Tibial artery (tissue), 4 donors: ENCODE measurements at places on chromosomes 5 and 9.

DNA sequence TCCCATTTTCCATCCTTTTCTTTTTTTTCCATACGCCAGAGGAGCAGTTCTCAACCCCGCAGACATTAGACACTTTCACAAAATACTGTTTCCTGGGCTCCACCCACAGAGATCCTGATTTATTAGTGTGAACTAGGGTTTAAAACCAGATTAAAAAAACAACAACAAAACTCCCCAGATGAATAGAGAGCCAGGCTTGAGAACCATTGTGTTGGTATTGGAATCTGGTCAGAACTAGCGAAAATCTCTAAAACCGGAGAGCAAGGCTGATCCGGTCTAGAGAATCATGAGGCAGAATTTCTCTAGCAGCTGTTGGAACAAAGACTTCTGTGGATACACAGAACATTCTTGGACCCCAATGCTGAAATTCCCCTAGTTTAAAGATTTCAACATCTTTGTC, 173.0 kb downstream of the PCSK1 start:
- DNase-seq: no peak

GRCh38 chr9:124353811-124354274, 61.4 kb downstream of the PSMB7 start:
- peak; percentile 41 for DNase-seq

DNA sequence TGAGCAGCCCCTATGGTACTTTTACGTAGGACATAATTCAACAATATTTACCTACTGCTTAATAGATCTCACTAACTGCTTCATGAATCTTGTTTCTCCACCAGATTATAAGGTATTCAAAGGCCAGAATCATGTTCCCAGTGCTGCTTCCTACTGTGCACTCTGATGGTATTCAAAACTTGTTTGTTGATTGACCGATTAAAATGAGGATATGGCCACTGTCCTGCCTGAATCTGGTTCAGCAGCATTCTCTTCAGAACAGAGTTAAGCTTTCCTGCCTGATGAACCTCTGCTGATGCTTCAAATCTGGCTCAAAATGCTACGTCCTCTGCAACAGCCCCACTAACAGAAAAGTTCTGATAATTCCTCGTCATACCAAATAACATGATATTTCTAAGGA, 150.7 kb upstream of the ZNF462 start:
- DNase-seq: no peak

GRCh38 chr5:93395010-93395409, 186.0 kb downstream of the NR2F1-AS1 start:
- no peak for DNase-seq

GRCh38 chr5:177024559-177024958, 2.1 kb downstream of the ZNF346 start:
- DNase-seq: no peak

- no peak for DNase-seq
These were observed 350.3 kb upstream of the ACTBL2 start for GRCh38 chr5:57832875-57833274.

DNA sequence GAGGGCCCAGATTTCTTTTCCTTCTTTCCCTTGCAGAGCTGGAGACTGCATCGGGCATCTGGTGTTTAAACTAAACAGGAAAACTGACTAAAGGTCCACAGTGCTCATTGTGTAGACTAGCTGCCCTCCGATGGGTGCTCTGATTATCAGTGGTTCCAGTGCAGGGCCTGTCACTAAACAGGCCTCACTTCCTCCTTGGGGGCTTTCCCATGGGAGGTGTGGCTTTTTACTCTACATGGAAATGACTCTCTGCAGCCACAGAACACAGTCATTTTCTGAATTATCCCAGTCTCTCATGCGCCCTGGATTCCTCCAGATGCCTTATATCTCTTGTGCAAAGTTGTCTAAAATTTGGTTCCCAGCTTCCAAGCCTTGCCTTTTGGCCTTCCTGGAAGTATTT, 199.2 kb downstream of the TRIO start:
- no peak for DNase-seq

GRCh38 chr9:82549174-82549821, 513.6 kb downstream of the RASEF start:
- no peak for DNase-seq

DNA sequence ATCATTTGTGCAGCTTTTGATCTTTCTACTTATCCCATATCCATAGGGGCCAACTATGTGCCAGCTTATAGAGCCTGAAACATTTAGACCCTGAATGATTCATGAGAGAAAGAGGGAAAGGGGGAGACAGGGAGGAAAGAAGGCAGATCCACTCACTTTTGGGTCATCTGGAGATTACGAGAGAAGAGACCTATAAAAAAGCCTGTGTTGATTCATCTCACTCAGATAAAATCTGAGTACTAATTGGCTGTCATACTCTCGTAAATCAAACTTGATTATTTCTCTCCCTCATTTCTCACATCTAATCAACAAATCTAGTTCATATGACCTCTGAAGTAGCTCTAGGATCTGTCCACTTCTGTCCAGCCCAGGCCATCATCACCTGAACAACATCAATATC, 137.1 kb downstream of the ARL15 start:
- DNase-seq: no peak

- DNase-seq: no peak
These were observed 47.6 kb upstream of the PPP1R2B start for GRCh38 chr5:156802501-156802900.

GRCh38 chr5:93151896-93152295, 429.1 kb downstream of the NR2F1-AS1 start:
- DNase-seq: no peak

DNA sequence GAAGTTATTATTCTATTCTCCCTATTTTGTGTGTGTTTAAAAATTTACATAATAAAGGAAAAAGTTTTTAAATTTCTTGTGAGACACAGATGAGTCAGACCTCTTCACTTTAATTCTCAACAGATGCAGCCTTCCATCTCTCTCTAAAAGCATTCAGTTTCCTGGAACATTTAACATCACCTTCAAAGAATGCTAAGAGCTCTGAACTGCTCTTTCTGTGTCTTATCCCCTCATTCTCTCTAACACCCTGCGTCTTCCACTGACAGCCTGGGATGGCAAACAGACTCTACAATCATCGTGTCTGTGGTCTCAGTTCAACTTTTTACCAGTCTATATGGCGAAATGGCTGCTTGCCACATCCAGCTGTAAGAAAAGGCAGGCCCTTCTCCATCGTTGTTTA, 173.0 kb downstream of the HINT1 start:
- no peak for DNase-seq

DNA sequence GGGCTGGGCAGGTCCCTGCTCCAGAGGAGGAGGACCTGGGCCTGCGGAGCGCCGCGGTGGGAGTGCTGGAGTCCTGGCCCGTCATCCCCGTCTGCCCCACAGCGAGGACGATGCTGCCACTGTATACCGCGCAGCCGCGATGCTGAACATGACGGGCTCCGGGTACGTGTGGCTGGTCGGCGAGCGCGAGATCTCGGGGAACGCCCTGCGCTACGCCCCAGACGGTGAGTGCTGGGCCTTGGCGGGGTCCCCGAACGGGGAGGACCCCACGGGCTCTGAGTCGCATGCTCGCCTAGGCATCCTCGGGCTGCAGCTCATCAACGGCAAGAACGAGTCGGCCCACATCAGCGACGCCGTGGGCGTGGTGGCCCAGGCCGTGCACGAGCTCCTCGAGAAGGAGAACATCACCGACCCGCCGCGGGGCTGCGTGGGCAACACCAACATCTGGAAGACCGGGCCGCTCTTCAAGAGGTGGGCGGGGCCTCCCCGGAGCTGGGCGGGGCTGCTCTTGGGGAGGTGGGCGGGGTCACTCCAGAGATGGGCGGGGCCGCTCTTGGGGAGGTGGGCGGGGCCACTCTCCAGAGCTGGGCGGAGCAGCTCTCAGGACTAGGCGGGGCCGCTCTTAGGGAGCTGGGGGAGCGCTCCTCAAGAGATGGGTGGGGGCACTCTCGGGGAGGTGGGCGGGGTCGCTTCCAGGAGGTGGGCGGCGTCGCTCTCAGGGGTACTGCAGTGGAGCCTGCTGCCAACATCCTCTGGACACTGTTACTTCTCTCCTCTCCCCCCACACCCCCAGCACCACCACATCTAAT, 13.1 kb downstream of the LRRC26 start:
- no peak for DNase-seq

DNA sequence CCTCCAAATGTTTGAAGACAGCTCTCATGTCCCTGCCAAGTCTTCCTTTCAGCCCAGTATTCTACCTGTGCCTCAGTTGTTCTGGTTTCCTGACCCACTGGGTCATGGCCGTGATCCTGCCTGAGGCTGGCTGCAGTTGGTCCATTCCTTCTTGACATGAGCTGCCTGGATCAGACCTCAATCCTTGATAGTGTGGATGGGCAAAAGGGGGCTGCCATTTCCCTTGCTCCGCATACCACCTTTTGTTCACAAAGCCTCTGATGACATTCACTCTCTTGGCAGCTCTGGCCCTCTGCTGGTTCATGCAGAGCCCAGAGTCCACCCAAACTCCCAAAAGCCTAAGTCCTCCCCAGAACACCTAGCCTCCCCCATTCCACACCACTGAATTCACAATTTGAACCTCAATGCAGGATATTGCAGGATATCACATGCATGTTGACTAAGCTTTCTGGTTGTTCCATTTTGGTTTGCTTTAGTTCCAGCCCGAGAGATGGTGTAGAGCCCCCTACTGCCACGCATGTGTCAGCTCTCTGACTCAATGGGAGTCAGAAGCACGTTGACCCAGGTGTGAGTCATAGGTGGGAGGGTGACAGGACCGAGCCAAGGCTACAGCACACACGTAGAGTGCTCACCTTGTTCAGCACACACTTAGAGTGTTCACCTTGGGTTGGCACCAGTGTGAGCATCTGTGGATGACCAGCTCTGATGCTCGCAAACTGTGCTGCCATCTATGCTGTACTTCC, 137.2 kb downstream of the MTX3 start:
- DNase-seq: no peak

- DNase-seq: peak; percentile 78
These were observed 70.8 kb upstream of the LPCAT1 start for GRCh38 chr5:1594357-1595106.

- DNase-seq: peak; percentile 92
These were observed 2.2 kb upstream of the ZNF366 start for GRCh38 chr5:72509401-72509800.

DNA sequence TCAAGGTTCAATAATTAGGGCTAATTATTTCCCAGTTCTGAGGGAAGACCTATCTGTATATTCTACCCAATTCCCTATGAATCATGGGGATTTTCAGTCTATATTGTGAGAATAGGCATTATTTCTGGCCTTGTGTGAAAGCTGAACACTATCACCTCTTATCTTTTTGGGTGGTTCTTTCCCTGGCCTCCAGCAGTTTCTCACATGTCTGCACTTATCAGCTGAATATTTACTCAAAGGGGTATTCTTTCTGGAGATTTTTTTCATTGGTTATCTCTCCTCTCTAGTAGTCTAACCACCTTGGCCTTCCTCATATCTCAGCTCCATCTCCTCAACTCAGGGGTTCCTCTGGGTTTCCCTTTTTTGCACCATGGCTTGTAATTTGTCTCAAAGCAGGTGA, 64.9 kb upstream of the LIFR start:
- no peak for DNase-seq

GRCh38 chr9:115939065-115939765, 214.4 kb upstream of the PAPPA start:
- DNase-seq: no peak

DNA sequence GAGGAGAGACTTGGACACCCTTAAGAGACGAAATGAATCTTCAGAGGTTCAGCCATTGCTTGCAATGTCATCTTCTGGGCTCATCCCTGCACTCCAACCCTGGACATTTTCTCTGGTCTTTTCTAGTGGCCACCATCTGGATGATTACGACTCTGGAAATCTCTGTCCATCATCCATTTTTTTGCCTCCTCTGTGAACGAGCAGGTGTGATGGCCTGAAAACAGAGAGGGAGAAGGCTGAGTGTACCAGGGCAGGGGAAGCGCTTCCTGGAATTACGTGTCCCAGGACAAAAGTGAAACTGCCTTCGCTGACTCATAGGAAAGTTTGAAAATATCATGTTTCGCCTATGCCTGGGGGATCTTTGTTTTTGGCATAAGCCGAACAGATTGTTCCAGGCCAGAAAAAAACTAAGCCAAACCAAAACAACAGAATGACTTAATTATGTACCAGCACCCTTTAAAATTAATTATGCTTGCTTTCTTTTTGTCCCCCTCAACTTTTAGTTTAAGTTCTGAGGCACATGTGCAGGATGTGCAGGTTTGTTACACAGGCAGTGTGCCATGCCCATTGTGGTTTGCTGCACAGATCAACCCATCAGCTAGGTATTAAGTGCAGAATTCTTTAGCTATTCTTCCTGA, 31.9 kb downstream of the ANKRD33B start:
- DNase-seq: peak; percentile 71

GRCh38 chr5:104800440-104801048, 1238.0 kb upstream of the NUDT12 start:
- no peak for DNase-seq

GRCh38 chr5:2705861-2706260, 45.6 kb downstream of the IRX2 start:
- DNase-seq: no peak

- DNase-seq: no peak
These were observed 90.3 kb upstream of the PHYKPL start for GRCh38 chr5:178322736-178323540.
